GOT3 (cell line): ENCODE measurements at places on chromosomes 7 and 10.

- no peak for DNase-seq
Measured at GRCh38 chr10:34360984-34361383, 454.1 kb downstream of the PARD3 start.

DNA sequence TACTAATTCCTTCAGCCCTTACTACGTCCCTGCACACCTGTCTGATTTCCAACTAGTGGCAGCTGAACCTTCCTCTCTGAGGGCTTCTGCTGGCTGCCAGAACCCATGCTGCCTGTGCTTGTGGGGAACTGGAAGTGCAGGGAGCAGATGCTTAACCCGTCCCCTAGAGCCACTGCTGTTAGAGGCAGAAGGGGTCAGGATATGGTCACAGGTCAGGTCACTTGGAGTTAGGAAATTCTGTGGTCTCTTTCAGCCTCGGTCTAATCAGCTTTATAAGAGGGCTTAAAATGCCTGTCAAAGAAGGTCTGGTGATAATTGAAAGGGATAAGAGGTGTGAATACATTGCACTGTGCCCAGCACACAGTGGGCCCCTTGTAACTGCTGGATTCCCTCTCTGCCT lies 82.0 kb downstream of the PLPP4 start:
- no peak for DNase-seq

GRCh38 chr7:92246360-92247101 lies 757 bp downstream of the ANKIB1 start:
- no peak for DNase-seq

DNA sequence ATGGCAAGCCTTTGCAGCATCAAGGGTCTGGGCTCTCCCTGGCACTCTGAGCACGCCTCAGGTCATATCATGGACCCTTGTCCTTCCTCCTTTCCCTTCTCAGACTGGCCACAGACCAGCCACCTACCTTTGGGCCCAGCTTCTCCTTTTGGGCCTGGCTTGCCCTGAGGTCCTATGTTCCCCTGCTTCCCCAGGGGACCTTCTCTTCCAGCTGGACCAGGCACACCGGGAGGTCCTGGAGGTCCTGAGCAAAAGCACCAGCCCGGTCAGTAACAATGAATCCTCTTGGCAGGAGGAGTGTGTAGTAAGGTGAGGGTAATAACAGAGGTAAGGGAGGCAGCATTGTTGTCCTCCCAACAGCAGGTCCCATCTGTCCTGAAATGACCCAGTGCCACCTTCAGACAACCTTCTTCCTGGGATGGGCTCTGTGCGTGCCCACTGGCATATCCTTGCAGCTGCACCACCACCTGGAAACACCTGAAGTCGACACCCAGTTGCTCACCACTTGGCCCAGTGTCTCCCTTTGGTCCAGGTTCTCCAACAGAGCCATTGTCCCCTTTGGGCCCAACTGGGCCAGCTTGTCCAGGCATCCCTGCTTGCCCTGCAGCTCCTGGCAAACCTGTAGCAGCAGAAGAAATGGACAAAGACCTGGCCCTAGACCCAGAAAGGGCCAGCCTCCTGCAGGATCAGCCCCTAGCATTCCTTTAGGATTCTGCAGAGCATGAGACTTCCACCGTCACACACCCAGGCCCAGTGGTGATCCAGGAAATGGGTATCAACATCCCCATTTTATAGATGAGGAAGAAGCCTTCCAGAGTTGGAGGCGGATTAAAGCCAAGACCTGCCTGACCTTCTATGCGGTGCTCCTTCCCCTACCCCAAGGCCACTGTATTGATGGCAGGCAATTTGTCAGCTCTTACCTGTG lies 6.4 kb downstream of the SFTPD start:
- DNase-seq = no peak

- no peak for DNase-seq
Measured at GRCh38 chr10:91551856-91552255, 81.0 kb downstream of the PPP1R3C start.

- DNase-seq = no peak
Measured at GRCh38 chr7:42483886-42484285, 246.9 kb upstream of the GLI3 start.

GRCh38 chr7:17580856-17581255 lies 282.4 kb downstream of the AHR start:
- DNase-seq = no peak

GRCh38 chr7:91614431-91614830 lies 266.1 kb downstream of the MTERF1 start:
- DNase-seq = no peak

DNA sequence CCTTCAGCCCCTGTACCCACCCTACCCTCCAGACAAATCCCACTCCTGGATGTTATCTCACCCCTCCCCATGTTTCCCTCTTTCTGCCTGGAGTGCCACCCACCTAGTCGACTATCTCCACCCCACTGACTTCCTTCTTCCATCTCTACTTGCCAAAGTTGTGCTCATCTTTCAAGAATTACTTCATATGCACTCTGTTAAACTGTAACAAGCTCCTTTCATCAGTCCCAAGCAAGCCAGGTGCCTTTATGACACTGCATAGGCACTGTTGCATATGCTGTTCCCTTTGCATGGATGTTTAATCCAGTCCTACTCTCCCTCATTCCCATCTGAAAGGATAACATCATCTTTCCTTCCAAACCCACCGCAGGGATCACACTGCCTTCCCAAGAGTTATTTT lies 8.9 kb upstream of the CDK1 start:
- DNase-seq = no peak

DNA sequence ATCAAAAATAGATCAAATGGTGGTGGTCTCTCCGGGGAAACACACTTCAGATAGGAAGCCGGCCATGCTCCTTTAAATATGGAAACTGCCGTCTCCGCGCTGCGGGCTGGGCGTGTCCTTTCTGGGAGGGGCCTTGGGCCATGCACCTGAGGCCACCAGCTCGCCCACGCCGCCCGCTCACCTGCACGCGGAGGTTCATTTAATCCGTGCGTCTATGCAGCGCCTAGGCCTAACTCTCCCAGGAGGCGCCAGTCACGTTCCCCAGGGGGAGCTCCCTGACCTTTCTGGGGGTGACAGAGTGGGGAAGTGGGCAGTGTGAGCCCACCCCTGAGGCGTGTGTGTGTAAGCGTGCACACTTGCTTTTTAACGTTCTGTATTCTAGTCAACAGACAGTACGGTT lies 64.0 kb downstream of the C10orf143 start:
- no peak for DNase-seq

GRCh38 chr7:44489955-44490350 lies 505 bp downstream of the NUDCD3 start:
- DNase-seq = no peak

GRCh38 chr10:72954596-72955554 lies at the start of gene PLA2G12B:
TSS of gene PLA2G12B (minus strand) at chr10:72954806. CDS start at chr10:72954685, 121 bp downstream.
- no peak for DNase-seq

GRCh38 chr10:29839826-29840515 lies 205.2 kb upstream of the SVIL start:
- no peak for DNase-seq

- DNase-seq = no peak
Measured at GRCh38 chr7:107364787-107365186, 105.1 kb upstream of the GPR22 start.

GRCh38 chr10:43361547-43362190 lies 9.8 kb upstream of the FXYD4 start:
- DNase-seq = no peak

- no peak for DNase-seq
Measured at GRCh38 chr7:3041986-3042675, 1.5 kb downstream of the CARD11 start.

DNA sequence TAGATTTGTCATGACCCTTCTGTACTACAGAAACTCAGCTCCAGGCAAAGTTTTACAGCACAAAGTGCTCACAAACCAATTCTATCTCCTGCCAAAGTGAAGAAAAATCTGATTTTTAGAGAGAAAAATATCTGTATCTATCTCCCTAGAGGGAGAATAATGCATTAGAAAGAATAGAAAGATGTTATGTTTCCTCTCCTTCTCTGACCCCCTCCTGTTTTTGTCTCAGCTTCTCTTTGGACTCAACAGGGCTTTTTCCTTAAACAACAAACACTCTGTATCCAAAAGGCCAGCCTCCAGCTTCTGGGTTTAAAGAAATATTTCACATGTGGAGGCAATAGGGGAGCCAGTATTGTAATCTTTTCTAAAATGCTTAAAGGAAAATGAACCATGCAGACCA lies 627.4 kb downstream of the REEP3 start:
- no peak for DNase-seq

GRCh38 chr7:100694098-100694745 lies at the start of gene GIGYF1:
TSS of gene GIGYF1 (minus strand) at chr7:100694250. CDS start at chr7:100688238, 6,012 bp downstream.
- DNase-seq = no peak

- DNase-seq = no peak
Measured at GRCh38 chr10:32938554-32939061, 19.4 kb downstream of the ITGB1 start.

GRCh38 chr10:498760-499435 lies 190.6 kb downstream of the DIP2C start:
- DNase-seq = no peak

GRCh38 chr7:43249823-43250145 lies 137.3 kb downstream of the HECW1 start:
- DNase-seq = no peak

DNA sequence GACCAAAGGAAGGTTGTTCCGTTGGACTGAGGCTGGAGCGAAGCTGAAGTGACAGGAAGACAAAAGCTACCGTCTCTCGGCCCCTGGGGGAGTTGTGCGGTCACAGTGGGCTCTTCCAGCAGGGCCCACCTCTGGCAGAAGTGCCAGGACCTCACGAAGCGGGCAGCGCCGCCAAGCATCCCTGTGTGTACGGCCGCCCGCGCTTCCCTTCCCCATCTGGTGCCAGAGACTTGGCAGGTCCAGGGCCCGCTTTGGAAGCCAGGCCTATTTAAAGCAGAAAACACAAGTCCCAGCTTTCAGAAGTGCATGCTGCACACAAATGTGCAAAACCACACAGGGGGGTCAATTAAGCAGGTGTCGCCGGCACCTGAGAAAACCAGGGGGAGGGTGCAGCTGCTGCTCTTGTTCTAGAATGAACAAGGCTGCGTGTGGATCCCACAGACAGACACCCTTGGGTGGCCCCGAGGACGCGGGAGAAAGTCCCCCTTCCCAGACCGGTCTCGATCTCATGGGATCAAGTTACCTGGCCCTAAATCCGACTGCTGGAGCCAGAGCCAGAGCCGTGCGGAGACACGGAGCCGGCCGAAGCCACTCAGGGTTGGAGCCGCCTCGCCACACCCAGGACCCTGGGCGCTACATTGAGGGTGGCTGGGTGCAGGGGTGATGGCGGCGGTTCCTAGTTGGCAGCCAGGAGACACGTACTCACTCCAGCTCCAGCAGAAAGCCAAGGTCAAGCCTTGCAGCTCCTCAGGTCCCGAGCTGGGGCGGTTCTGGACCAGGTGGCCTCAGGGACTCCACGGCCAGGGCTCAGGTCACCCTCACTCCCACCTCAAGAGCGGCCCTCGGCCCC lies 51.8 kb upstream of the PPP2R2D start:
- DNase-seq = no peak

DNA sequence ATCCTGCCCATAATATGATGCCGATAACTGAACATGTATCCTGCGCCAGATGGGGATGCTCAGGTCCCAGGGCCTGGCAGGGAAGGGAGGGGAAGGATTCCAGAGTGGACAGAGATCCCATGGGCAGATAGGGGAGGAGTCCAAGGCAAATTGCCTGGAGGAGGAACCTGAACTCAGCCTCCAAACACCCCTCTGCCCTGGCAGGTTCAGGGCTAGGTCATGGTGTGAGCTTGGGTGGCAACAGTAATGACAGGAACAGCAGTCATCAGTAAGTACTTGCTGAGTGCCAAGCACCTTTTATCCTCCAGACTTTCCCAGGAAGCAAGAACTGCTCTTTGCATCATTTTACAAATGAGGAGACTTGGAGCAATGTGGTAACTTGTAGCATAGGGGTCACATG lies 3.8 kb upstream of the PALD1 start:
- DNase-seq = no peak

- no peak for DNase-seq
Measured at GRCh38 chr10:74011770-74012169, 13.9 kb downstream of the VCL start.

- DNase-seq = no peak
Measured at GRCh38 chr10:69125554-69125953, 1.6 kb downstream of the VPS26A start.

DNA sequence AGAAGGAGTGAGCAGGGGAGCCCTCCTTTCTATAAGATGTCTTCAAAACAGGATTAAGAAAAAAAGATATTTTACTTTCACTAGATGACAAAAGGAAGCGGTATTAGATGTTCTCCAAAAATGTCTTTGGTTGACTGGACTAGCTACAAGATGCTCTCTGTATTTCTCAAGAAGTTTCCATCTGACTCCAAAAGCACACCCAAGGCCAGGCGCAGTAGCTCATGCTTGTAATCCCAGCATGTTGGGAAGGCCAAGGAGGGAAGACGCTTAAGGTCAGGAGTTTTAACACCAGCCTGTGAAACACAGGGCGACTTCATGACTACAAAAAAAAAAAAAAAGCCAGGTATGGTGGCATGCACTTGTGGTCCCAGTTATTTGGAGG lies 84.5 kb downstream of the PIP4K2A start:
- DNase-seq = no peak

DNA sequence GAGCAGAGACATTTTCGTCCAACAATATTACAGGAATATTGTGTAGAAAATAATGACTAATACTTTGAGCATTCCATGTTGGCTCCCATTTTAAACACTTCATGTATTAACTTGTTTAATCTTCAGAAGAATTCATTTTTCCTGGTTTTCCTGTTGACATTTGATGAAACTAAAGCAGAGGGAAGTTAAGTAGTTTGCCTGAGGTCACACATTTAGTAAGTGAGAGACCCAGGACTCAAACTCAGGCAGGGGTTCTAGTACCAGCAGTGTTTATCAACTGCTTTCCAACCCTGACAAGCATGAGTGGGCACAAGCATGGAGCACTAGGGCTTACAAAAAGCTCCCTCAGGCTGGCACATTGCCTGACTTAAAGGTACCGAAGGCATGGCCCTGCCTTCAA lies 719.1 kb downstream of the AUTS2 start:
- no peak for DNase-seq

- no peak for DNase-seq
Measured at GRCh38 chr10:127372361-127372760, 176.0 kb upstream of the INSYN2A start.

- no peak for DNase-seq
Measured at GRCh38 chr10:77104459-77104980, 533.1 kb downstream of the KCNMA1 start.

DNA sequence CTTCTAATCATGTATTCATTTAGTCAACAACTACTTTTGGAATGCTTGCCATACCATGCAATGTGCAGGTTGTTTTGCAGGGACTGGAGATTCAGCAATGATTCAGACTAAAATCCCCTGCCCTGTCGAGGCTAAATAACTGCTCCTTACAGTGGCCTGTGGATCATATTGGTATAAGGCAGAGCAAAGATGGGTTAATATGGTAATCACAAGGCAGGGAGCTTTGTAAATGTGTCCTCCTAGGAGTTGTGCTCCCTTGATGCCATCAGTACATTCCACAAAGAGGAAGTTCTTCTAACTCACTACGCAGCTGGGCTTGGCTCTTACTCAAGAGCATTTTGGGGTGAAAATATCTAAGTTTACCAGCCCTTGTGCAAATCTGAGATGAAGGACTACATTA lies 614 bp upstream of the IFIT2 start:
- DNase-seq = no peak

GRCh38 chr7:112757337-112757736 lies 32.9 kb downstream of the TMEM168 start:
- DNase-seq = no peak
